ENCODE measurements at places on chromosomes 2 and 18.

- no peaks in the 10 kb centered on the region for H3K27me3 ChIP-seq
- H3K4me1 ChIP-seq = peaks cover 65% of the 10 kb centered on the region
- no peak overlapping the region for H3K4me3 ChIP-seq
- H3K27ac ChIP-seq = peak overlapping the region; percentile 1
- H3K36me3 ChIP-seq = no peaks in the 10 kb centered on the region
Observed at GRCh38 chr18:3715231-3716080, 265.5 kb downstream of the TGIF1 start.

- H3K27ac ChIP-seq = no peak overlapping the region
- no peak overlapping the region for H3K4me3 ChIP-seq
- H3K36me3 ChIP-seq = no peaks in the 10 kb centered on the region
- DNase-seq = no peak
- H3K27me3 ChIP-seq = peaks cover 8% of the 10 kb centered on the region
- no peaks in the 10 kb centered on the region for H3K4me1 ChIP-seq
Observed at GRCh38 chr2:44817256-44817655, 124.2 kb upstream of the SIX3 start.

GRCh38 chr2:65576861-65577601 lies 144.6 kb upstream of the SPRED2 start:
- no peak overlapping the region for H3K27ac ChIP-seq
- H3K36me3 ChIP-seq = no peaks in the 10 kb centered on the region
- no peaks in the 10 kb centered on the region for H3K27me3 ChIP-seq
- DNase-seq = no peak
- H3K4me1 ChIP-seq = peaks cover 8% of the 10 kb centered on the region
- no peak overlapping the region for H3K4me3 ChIP-seq

DNA sequence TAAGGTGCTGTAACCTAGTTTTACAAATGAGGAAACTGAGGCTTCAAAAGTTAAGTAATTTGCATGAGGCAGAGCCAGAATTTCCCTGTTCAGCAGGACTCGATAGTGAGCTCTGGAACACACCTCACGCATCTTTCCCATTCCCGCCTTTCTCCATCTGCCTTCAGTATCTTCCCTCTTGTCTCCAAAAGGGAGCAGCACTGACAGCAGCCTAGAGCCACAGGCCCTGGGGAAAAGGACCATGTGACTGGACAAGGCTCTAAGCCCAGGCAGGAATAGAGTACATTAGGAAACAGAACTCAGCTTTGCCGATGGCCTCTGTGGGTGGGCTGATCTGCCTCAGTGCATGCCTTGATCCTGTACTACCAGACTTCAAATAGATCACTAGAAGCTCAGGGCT lies 21.5 kb downstream of the GPR155 start:
- no peaks in the 10 kb centered on the region for H3K27me3 ChIP-seq
- no peaks in the 10 kb centered on the region for H3K36me3 ChIP-seq
- no peak overlapping the region for H3K4me3 ChIP-seq

DNA sequence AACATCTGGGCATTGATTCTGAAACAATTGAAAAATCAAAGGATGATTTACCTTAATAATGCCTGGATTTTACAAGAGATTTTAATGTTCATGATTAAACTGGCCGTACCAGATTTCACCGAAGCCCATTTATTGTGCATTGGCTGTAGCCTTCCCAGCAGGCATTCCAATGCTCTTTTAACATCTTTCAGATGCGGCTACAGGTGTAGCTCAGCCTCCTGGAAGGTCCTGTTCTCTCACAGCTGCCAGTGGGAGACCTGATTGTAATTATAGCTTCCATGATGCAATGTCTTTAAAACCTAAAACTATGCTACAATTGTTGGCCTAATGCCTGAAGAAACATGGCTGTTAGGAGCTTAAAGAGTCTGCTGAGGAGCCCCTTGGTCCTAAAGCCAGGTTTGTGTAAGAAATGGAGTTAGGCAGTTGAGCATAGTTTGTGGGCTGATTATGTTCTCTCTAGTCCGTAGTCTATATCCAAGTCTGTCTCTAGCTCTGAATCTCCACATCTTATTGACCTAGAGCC lies 147.4 kb downstream of the CERS6 start:
- no peak for DNase-seq
- no peaks in the 10 kb centered on the region for H3K27me3 ChIP-seq
- no peak overlapping the region for H3K27ac ChIP-seq
- no peak overlapping the region for H3K4me3 ChIP-seq

GRCh38 chr2:12168791-12169388 lies 422.5 kb downstream of the LPIN1 start:
- peak; percentile 39 for DNase-seq
- no peaks in the 10 kb centered on the region for H3K36me3 ChIP-seq
- H3K4me3 ChIP-seq = no peak overlapping the region
- no peak overlapping the region for H3K27ac ChIP-seq
- no peaks in the 10 kb centered on the region for H3K27me3 ChIP-seq

- DNase-seq = no peak
- H3K36me3 ChIP-seq = no peaks in the 10 kb centered on the region
- H3K27me3 ChIP-seq = peaks cover 2% of the 10 kb centered on the region
- H3K4me3 ChIP-seq = no peak overlapping the region
- no peak overlapping the region for H3K27ac ChIP-seq
Observed at GRCh38 chr2:238999291-238999741, 151.4 kb downstream of the TWIST2 start.

DNA sequence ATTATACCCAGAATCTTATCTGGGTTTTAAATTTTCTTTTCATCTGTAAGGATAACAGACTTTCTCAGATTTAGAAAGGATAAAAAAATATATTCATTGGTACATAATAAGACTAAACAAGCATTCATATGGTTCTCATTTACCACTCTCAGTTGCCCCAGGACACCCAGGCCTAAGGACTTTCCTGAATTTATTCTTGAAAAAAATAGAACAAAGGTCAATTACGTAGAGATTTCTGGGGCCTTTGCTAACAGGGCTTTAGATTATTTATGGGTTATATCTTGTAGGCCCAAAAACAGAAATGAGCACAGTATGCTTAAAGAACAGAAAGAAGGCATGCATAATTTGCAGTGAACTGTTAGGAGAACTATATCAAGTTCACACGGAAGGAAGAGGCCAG lies 269.0 kb upstream of the COL3A1 start:
- no peak overlapping the region for H3K27ac ChIP-seq
- no peaks in the 10 kb centered on the region for H3K36me3 ChIP-seq
- H3K4me1 ChIP-seq = no peaks in the 10 kb centered on the region

DNA sequence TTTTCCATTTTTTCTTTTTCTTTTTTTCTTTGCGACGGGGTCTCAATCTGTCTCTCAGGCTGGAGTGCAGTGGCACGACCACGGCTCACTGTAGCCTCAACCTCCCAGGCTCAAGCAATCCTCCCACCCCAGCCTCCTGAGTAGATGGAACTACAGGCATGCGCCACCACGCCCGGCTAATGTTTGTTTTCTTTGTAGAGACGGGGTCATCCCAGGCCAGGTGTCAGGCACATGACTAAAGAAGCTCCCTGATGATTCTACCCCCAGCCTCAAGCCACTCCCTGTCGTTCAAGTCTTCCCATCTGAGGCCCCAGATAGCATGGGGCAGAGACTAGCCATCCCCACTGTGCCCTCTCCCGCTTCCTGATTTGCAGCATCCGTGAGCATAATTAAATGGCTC lies 9.8 kb upstream of the FZD5 start:
- H3K27me3 ChIP-seq = no peaks in the 10 kb centered on the region
- H3K36me3 ChIP-seq = no peaks in the 10 kb centered on the region
- no peak overlapping the region for H3K27ac ChIP-seq
- H3K4me1 ChIP-seq = no peaks in the 10 kb centered on the region
- no peak overlapping the region for H3K4me3 ChIP-seq

DNA sequence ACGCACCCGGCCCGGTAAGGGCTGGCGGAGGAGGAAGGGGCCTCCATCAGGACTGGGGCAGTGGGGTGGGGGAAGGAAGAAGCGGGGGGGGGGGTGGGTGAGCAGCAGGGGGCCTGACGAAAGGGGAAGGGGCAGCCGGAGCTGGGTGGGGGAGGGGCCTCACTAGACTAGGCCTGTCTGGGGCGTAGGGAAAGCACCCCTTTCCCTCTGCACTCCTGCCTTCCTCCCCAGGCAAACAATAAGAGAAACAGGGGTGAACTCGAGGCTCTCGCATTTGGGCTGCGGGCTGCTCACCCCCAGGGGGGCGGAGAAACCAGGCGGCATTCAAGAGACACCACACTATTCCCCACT lies 82.7 kb upstream of the POMC start:
- DNase-seq = no peak
- peaks cover 43% of the 10 kb centered on the region for H3K36me3 ChIP-seq
- no peaks in the 10 kb centered on the region for H3K27me3 ChIP-seq
- H3K4me1 ChIP-seq = peaks cover 29% of the 10 kb centered on the region
- H3K27ac ChIP-seq = no peak overlapping the region
- H3K4me3 ChIP-seq = peak overlapping the region; percentile 36

GRCh38 chr2:235286622-235287374 lies 207.0 kb upstream of the AGAP1 start:
- no peaks in the 10 kb centered on the region for H3K36me3 ChIP-seq
- H3K4me3 ChIP-seq = no peak overlapping the region
- DNase-seq = no peak
- peaks cover 3% of the 10 kb centered on the region for H3K27me3 ChIP-seq
- no peaks in the 10 kb centered on the region for H3K4me1 ChIP-seq
- no peak overlapping the region for H3K27ac ChIP-seq

DNA sequence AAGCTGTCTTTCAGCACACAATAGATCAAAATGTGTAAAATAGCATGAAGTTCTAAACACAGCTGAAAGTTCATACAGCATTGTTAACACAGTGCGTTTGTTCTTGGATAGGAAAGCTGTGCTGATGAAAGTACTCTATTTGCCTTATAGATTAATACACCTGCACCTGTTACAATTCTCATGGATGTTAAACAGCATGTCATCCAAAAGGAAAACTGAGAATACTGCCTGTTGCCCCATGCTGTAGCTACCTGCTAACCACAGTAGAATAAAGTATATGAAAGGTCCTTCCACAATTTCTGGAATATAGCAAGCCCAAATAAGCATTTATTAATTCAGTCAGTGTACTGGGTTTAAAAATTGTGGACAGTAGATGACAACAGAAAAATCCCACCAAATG lies 166.7 kb upstream of the DTNA start:
- peaks cover 2% of the 10 kb centered on the region for H3K27me3 ChIP-seq
- no peaks in the 10 kb centered on the region for H3K36me3 ChIP-seq
- H3K27ac ChIP-seq = no peak overlapping the region
- H3K4me3 ChIP-seq = no peak overlapping the region
- H3K4me1 ChIP-seq = no peaks in the 10 kb centered on the region
- DNase-seq = no peak

GRCh38 chr2:225017713-225018112 lies 24.6 kb downstream of the DOCK10 start:
- peaks cover 12% of the 10 kb centered on the region for H3K4me1 ChIP-seq
- no peaks in the 10 kb centered on the region for H3K27me3 ChIP-seq
- H3K36me3 ChIP-seq = no peaks in the 10 kb centered on the region
- H3K4me3 ChIP-seq = no peak overlapping the region
